ENCODE measurements at places on chromosomes 2 and 18.

DNA sequence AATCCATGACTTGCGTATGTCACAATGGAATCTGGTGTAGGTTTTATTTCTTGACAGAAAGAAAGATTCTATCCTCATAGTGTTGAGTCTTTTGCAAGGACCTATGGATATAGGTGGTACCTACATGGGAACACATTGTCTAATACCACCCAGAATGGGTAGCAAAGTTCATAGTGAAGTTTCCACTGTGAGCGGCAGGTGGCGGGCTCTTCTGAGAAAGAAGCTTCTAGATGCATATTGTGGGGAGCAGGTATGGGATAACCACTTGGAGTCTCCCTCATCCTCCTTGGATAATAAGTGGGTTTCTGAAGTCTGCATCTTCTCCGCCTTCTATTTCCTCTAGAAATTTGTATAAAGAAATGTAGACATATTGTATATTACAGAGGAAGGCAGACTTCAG, 44.9 kb downstream of the LINC00305 start:
- no peak for DNase-seq

DNA sequence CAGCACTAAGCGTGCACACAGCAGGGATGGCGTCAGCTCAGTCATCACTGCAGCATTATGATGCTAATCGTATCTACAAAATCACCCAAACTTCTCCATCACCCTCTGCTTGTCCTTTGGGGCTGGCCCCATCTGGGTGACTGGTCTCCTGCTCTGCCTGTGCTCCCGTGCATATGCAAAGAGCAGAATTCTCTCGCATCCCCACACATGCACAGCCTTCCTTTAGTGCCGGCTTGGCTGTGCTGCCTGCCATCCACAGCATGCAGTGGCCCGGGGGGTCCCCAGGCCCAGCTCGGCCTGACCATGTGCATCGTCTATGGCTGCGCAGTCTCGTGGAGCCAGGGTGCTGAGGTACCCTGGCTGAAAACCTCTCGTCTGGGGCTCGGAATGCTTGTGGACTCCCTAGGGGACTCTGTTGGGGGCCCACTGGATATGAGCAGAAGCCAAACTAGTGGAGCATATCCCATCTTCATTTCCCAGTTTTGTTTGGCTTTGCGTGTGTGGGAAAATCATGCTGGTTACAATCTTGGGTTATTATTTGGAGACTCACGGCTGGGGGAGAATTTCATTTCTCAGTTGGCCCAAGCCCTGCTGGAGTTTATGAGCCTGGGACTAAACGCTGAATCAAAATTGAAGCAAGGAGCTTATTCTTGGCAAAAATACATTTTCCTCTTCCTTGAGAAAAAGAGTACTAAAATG, 70.9 kb upstream of the HS6ST1 start:
- DNase-seq: no peak

DNA sequence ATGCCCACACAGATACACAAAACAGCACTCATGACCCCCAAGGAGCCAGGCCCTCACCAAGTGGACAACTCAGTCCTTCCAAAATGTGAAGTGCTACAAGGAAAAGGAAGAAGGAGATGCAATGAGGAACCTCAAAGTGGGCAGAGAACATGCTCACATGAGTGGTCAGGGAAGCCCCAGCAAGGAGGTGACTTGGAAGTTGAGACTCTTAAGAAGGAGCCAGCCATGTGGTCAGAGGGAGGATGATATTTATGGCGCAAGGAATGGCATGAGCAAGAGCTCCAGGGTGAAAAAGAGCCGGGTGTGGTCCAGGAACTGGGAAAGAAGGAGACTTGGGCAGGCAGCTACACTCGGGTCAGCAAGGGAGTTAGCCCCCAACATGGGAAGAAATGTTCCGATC, 30.0 kb upstream of the KLHL29 start:
- DNase-seq: no peak

- DNase-seq: no peak
These were observed 49.6 kb downstream of the FRZB start for GRCh38 chr2:182816866-182817265.

Measured in effector memory CD4-positive, alpha-beta T cell (primary cell).